Epithelial cell of esophagus (primary cell): ENCODE measurements at places on chromosomes 3 and 15.

- no peak for DNase-seq
Measured at GRCh38 chr3:13191016-13191415, 117.8 kb upstream of the IQSEC1 start.

GRCh38 chr3:170418422-170419398 is at the start of gene CLDN11:
Gene CLDN11, plus strand, starts transcription at chr3:170418868. Its CDS starts 199 bp downstream, at chr3:170419067.
- peak; percentile 18 for DNase-seq

DNA sequence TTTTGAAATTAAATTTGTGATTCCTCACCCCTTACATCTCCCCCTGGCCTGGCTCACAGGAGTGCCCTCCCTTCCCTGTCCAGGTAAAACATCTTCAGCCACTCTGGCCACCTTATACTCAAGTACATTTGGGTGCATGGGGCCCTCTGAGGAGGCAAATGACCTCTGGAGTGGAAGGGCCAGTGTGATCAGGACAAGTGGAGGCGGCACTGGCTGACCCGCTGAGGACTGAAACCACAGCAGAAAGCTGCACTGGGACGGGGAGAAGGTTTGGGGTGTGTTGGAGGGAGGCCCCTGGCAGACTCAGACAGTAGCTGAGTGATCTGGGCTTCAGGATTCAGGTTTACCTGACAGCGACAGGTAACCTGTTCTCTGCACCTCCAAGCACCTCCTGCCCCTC is 24.2 kb downstream of the HES1 start:
- DNase-seq: no peak

GRCh38 chr3:17396036-17396435 is 346.4 kb downstream of the TBC1D5 start:
- no peak for DNase-seq

DNA sequence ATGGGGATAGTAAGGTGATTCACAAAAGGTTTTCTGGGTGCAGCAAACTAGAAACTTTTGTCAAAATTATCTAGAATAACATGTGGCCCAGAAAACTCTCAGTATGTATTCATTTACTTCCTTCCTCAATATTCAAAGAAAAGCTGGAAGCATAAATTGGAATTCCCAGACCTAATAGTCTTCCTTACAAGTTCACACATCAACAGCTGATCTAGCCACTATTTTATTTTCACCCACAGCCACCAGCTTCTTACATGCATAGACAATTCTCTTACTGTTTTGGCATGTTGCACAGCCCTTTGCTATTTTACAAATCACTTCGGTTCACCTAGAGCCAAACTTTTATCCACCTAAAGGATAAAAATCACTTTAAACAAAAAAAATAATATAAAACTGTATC is 647.8 kb upstream of the CCDC54 start:
- peak; percentile 2 for DNase-seq

DNA sequence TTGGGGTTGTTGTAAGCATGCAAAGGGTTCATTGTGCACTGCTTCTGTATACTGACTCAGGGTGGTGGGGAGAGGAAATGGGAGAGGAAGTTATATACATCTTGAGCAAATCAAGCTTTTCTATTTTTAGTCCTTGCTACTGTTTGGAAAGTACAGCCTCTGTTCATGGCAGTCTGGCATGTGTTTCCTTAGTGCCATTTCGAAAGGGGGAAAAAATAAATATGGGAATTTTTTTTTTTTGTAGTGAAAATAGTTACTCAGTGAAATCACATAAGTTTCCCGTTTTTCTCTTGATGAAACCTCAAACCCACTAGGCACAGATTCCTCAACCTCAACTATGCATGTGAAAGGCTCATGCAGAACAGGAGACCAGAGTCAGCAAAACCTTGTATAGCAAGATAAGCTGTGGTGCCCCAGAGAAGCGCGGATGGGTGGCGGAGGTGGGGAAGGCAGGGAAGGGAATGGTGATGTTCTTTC is 353.3 kb downstream of the LPP start:
- peak; percentile 15 for DNase-seq

GRCh38 chr3:141275032-141275422 is 43.4 kb downstream of the PXYLP1 start:
- DNase-seq: peak; percentile 88

DNA sequence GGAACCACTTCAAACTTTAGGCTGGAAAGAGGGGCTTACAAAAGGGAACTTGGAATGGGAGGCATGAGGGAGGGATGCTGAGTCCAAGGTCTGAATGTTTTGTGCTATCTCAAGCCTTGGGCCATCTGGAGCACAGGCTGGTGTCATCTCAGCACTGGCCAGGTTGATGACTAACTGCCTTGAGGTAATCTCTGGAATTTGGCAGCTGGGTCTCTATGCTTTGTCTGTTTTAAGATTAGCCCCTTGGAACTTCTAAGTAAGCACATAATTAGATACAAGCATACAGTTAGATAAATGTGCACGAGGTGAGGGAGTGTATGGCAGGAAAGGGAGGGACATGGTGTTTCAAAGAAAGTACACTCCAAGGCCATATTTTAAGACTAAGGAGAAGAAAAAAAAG is 252.4 kb upstream of the CCDC54 start:
- peak; percentile 44 for DNase-seq

DNA sequence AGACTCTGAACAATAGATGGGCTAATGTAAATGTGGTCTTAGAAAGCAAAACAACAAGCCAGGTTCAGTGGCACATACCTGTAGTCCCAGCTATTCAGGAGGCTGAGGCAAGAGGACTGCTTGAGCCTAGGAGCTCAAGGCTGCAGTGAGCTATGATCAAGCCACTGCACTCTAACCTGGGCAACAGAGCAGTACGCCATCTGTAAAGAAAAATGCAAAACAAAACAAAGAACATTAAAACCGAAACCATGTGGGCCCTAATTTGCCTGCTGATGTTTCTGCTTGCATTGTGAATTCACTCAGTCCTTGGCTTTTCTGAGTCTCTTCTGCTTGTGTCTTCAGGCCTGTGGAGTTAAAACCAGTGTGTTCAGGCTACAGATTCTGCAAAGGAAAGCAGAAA is 56.7 kb downstream of the CCNL1 start:
- no peak for DNase-seq

GRCh38 chr15:40803076-40803475 is 3.8 kb upstream of the ZFYVE19 start:
- no peak for DNase-seq

- no peak for DNase-seq
Measured at GRCh38 chr3:109926376-109926775, 589.0 kb upstream of the DPPA4 start.

DNA sequence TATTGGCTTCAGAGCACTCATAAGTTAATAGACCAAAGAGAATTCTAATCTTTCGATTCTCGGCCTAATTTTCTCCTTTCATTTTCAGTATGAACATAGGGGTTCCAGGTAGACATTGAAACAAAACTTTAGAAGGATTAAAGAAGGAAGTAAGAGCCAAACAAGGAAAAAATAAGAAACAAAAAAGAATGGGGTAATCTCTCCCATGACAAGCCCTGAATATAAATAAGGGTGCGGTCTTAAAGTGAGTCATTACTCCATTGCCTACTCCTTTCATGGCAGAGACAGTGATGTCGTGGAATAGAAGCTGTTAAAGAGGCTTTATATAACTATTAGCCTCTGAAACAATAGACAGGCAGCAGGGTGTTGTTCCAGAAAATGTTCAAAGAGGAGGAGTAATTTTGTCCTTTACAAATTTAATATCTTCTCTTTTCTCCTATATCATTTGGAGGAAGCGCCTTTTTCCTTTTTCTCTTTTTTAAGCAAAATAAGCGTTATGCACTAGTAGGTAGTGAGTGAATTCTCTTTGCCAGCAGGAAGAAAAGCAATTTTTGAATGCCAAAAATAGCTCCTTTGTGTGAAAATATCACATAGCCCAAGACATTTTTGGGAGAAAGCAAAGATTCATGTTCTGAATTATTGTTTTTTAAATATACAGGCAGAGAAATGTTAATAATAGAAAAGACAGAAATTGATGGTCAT is 607.9 kb upstream of the KCNMB2 start:
- peak; percentile 85 for DNase-seq

GRCh38 chr3:47429476-47430270 is 46.1 kb downstream of the SCAP start:
- no peak for DNase-seq

- no peak for DNase-seq
Measured at GRCh38 chr3:127670761-127671522, 1.8 kb upstream of the ABTB1 start.

GRCh38 chr15:100902436-100903167 is 16.6 kb upstream of the LRRK1 start:
- peak; percentile 88 for DNase-seq

- DNase-seq: no peak
Measured at GRCh38 chr3:52714335-52715302, 8.7 kb downstream of the SPCS1 start.

- peak; percentile 61 for DNase-seq
Measured at GRCh38 chr15:48962662-48963523, 826 bp downstream of the SHC4 start.

- DNase-seq: peak; percentile 69
Measured at GRCh38 chr15:58182460-58183163, 44.4 kb downstream of the AQP9 start.

GRCh38 chr3:5488771-5489170 is 301.3 kb downstream of the EDEM1 start:
- DNase-seq: no peak

- DNase-seq: no peak
Measured at GRCh38 chr3:36482880-36483279, 102.6 kb downstream of the STAC start.

DNA sequence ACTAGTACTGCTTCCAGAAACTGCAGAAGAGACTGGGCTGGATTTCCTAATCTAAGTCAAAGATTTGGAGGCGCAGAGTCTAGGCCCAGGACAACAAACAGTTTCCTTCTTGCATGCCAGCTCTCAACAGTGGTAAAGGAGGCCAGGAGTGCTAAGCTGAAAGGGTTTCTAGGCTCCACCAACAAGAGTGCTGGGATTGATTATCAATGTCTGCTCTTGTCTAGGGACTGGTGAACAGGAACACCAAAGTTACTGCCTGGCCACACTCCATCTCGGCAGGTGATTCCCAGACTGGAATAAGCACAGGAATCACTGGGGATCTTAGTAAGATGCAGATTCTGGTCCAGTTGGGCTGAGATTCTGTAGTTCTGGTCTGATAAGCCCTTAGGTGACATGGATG is 22.8 kb upstream of the FGD5 start:
- DNase-seq: no peak

DNA sequence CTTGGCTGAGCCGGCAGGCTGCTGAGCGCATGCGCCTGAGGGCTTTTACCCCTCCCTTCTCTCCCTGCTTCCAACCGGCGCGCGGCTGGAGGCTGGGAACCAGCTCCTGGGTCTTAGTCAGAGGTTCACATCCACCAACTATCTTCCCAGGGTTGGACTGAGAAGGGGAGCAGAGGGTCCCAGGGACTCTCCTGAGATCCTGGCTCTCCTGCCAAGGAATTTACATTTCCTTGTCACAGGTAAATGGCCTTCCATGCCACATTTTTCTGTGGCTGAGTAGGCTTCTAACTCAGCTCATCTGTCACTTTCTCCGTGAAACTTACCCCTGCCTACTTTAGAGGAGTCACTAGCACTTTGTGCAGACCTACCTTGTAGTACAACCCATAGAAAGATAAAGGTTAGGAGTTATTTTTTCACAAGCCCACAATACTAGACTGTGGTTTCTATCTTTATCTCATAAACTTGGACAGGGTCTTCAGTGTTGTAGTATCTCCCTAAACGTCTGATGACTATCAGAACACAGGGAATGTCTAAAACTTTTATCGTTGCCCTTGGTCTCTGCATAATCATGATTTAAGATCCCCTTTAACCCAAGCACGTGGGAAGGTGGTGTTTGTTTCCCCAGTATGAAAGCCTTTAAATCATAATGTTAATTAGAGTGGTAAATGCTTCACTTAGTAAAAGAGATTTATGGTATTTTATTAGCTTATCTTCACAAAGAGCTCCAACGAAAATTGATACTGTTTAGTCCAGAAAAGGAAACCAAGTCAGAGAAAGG is 638 bp upstream of the TBC1D5 start:
- DNase-seq: no peak

DNA sequence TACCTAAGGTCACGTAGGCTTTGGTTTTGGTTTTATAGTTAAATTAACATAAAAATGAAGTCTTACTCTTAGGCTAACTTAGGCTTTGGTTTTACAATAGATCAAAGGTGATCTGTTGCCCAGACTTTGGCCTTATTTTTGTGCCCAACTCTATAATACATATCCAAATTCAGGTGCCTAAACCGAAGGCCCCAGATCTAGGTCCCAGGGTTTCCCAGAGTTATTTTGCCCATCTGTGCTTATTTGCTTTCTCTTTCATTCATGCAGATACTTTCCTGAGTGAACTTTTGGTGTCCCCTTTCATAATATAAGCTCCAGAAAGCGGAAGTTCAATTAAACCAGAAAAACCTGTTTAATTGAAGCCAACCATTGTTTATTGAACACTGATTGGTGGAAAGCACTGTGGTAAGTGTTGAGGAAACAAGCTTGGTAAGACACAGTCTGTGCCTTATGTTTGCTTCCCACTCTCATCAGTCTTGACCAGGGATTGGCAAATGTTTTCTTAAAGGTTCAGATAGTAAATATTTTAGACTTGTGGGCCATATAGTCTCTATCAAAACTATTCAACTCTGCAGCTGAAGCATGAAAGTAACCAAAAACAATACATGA is 209.7 kb downstream of the WDR72 start:
- DNase-seq: peak; percentile 62

GRCh38 chr3:52798978-52799476 is 4.4 kb downstream of the ITIH3 start:
- peak; percentile 79 for DNase-seq

DNA sequence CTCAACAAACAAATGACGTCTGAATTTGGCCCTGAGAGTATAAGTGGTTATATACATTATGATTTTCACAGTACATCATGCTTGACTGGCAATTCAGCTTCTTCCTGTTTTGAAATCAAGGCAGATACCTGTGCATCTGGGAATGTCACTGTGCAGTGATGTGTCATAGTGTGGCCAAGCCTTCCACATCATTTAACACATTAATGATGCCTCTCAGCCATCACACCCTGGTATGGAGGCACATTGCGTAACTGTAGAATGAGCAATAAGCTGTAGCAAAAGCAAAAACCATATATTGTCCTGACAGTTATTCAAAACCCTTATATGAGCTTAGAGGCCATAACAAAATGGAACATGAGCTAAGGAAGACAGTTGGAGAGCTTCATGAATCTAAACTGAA is 246.0 kb downstream of the EPHA3 start:
- DNase-seq: peak; percentile 95

DNA sequence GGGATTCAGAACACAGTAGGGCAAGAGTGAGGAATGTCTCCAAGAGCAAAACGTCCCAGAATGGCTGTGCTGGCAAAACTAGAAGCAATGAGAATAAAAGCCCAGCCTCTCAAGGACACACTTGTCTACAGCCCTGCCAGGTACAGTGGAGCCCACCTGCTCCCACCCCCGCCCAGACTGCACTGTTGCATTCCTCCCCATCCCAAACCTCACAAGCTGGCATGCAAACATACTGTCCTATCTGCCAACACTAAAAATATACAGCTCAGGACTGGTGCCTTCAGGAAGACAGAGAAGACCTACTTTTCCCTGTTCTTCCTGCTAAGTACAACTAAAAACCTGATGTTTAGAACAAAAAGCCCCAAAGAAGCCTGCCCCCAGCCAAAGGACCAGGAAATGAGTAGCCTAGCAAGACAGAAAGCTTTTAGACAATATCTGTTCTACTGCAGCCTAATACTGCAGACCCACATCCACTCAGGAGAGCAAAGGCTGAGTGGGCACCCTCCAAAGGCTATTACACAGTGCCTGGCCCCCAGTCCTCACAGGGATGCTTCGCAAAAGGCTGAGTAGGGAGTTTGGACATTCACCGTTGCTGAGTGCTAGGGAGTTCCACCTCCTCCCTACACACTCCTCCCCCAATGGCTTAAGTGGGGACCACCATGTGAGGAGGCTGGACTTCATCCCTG is 13.5 kb downstream of the OCA2 start:
- no peak for DNase-seq
